Amygdala (tissue), 56 donors: ENCODE measurements at places on chromosomes 1 and 21.

- no peak for DNase-seq
These were observed 44.8 kb downstream of the ADAMTS1 start for GRCh38 chr21:26800455-26800854.

DNA sequence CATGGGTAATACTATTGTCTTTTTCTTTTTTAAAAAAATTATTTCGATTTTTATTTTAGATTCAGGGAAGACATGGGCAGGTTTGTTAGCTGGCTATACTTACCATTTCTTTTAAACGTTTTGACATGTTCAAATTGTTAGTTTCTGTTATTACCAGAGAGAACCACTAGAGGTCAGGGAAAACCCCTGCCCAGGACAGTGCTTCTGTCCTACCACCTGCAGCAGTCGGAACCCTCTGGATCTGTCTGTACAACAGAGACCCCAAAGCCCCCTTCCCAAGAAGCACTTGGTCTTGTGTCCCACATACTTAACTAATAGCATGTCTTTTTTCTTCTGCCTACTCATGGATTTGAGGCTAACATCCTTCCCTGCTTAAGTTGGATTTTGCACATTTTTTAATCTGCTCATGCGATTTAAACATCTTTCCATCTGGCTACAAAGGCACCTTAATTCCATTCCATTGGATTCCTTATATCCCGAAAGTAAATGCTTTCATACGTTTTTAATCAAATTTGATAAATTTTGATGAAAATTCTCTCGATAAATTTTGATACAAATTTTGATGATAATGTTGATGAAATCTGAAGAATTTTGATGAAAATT is 10.0 kb upstream of the C1orf115 start:
- no peak for DNase-seq

GRCh38 chr1:229325401-229325800 is 17.4 kb downstream of the CCSAP start:
- DNase-seq, result no peak

DNA sequence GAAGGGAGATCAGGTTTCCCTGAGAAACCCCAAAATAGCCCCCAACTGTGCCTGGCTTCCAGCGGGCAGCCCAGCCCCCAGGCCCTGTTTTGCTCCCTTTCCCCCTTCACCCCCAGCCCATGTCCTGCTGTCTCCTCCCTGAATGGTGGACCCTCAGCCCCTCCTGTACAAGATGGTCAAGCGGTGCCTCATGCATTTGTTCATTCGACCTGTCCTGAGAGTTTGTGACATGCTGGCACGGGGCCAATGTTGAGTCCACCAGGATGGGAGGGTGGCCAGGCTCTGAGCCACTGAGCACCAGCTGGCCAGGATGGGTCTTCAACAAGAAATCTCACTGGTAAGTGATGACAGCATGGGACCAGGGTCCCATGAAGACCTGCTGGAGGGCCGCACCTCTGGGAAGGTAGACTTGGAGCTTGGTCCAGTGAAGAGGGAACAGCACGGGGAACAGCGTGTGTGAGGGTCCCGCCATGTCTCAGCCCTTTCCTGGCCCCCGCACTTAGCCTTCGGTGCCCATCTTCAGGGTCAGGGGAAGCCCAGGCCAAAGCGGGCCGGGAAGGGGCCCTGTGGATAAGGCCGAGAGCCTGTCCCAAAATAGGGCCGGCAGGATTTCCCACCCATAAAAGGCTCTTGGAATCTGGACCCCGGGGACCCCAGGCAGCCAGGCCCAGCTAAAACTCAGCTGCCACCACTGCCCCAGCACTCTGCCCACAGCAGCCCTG is at the start of gene CALML6:
Gene CALML6, plus strand, starts transcription at position 290 of the 722 bp plus-strand sequence. Its CDS starts 21 bp downstream, at position 311.
- no peak for DNase-seq

DNA sequence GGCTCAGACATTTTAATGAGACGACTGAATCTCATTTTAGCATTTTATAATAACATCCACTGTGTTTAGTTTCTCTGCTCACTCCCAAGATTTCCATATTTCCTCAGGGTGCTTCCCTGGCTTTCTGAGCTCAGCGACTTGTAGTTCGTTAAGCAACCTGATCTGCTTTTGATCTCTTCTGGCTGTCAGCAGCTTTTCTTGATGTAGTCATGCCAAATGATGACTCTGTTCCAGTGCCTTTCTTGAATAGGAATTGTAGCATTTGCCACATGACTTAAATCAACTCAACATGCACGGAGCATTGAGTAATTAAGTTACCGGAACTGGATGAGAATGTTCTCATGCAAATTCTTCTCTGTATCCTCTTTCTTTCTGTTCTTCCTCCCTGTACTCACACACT is 246.1 kb downstream of the FMN2 start:
- peak; percentile 22 for DNase-seq

DNA sequence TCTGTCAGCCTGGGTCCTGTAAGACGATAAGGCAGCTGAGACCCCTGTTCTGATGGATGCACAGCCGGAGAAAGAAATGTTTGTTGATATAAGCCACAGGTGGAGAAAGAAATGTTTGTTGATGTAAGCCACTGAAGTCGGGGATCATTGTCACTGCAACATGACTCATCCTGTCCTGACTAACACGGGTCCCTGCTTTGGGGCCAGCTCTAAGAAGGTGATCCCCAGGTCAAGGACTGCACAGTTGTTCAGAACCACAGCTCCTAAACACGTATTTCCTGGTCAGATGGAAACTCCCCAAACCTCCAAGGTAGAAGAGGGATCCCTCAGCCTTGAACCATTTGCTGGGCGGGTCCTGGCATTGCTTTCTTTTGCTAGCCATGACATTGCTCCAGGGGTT is 86.4 kb upstream of the IGSF21 start:
- DNase-seq, result no peak

DNA sequence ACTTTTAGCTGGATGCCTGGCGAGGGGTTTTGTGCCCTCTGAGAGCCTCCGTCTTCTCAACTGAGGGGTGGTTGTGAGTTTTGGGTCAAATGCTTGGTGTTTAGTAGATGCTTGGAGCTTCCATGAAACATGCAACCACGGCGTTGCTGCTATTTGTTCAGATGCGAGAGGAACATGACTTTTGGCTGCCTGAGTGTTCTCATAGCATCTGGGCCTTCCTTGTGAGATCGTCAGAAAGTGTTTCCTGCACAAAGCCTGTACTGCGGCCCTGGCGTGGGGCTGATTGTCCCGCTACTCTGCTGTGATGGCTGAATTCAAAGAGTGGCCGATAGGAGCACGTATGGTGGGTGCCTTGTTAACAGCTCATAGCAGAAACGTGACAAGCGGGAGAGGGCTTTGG is 69.8 kb upstream of the FAM3B start:
- no peak for DNase-seq

DNA sequence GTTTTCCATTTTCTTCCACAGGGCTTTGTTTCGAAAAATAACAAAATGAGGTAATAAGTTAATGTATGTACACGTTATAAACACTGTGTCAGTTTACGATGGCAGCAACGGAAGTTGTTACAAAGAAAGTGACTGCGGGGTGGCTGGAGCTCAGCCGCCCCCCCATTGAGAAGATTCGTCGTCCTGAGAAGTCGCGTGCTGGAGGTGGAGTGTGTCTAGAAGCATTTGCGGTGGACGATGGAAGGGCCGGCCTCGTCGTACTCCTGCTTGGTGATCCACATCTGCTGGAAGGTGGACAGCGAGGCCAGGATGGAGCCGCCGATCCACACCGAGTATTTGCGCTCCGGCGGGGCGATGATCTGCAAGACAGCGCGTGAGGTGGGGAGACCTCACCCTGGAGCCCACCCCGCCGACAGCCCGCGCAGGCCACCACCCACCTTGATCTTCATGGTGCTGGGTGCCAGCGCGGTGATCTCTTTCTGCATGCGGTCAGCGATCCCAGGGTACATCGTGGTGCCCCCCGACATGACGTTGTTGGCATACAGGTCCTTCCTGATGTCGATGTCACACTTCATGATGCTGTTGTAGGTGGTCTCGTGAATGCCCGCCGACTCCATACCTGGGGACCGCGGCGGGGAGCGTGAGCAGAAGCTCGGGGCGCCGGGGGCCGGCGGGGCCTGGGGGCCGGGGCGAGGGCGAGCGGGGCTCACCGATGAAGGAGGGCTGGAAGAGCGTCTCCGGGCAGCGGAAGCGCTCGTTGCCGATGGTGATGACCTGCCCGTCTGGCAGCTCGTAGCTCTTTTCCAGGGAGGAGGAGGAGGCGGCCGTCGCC is 2.4 kb downstream of the ACTA1 start:
- DNase-seq, result no peak

GRCh38 chr21:46550116-46550941 is 54.6 kb downstream of the S100B start:
- DNase-seq, result no peak

DNA sequence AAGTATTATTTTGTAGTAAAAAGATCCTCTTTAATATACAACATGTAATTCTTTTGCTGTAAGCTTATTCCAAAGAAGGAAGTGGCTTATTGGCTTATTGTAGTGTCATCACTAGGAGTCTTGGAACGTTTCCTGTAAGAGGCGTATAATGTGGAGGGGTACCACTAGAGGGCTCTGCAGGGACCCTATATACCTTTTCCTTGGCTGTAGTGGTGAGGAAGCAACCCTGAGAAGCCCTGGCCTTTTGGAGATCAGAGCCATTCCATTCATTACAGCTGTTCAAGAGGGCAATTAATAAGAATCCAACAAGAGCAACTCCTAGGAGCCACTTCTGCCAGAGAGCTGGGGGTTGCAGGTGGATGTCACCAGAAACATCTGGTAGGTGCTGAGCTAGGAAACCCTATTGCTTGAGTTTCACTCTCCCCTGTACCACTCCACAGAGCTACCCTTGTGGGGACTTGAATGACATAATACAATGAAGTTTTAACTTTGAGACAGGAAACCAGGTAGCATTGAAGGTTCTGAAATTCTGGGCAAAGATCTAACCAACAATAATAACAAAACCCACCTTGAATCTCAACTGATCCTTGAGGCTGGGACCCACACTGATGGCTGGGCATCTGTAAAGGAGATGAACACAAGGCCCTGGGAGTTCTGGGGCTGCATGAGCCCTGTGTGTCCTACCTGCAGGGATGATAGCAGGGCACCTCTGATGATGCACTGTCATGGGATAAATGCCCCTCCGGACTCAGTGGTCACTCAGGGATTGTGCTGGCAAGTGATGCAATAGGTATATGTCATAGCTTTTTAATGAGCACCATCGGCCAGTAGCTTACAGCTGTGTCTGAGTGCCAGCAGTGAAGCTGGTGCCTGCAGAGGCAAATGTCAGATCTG is 160.2 kb upstream of the COA6 start:
- no peak for DNase-seq

- no peak for DNase-seq
These were observed 605.7 kb downstream of the MATN1 start for GRCh38 chr1:30117685-30118084.

GRCh38 chr1:245234217-245235081 is 79.7 kb downstream of the KIF26B start:
- peak; percentile 13 for DNase-seq

GRCh38 chr21:46634427-46634826 is 1.0 kb upstream of the PRMT2 start:
- no peak for DNase-seq
